ENCODE measurements at places on chromosomes 5 and 9. TPM values are rescaled to one million over a fixed set of nuclear protein-coding genes. Genes with fewer than 3 reads are reported as not detected.

DNA sequence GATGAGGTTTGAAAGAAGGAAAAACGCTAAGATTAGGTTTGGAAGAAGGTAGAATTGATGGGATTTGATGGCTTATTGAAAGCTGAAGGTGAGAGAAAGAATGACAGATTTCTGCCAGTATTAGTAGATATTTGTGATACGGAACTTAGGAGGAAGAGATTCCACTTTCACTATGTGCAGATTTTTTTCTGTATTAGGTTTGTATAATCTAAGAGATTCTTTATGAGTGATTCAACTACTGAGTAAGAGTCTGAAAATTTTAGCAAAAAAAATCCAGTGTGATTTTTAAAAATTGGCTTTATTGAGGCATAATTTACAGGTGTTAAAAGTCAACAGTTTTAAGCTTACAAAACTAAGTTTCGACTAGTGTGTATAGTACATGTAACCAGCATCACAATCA lies 54.1 kb downstream of the AP3S1 start:
- H3K27me3 ChIP-seq = no peaks in the 10 kb centered on the region
- no peak overlapping the region for H3K4me3 ChIP-seq

GRCh38 chr9:33354651-33355211 lies 47.6 kb downstream of the AQP7 start:
- H3K27me3 ChIP-seq = no peaks in the 10 kb centered on the region
- H3K27ac ChIP-seq = peak overlapping the region; percentile 0
- no peak for DNase-seq
- peaks cover 23% of the 10 kb centered on the region for H3K4me1 ChIP-seq
- no peaks in the 10 kb centered on the region for H3K36me3 ChIP-seq

GRCh38 chr9:17578911-17579793 lies at the start of gene SH3GL2:
TSS of gene SH3GL2 (plus strand) at chr9:17579066.
- H3K4me1 ChIP-seq = peaks cover 19% of the 10 kb centered on the region
- DNase-seq = peak; percentile 82
- peak within 1 kb of the TSS; percentile 83 for H3K27ac ChIP-seq
- H3K4me3 ChIP-seq = peak within 1 kb of the TSS; percentile 59
- H3K36me3 ChIP-seq = no peaks in the 10 kb centered on the region

GRCh38 chr5:159135896-159136531 lies 36.3 kb upstream of the EBF1 start:
- peaks cover 21% of the 10 kb centered on the region for H3K27me3 ChIP-seq
- no peak overlapping the region for H3K27ac ChIP-seq
- H3K4me3 ChIP-seq = no peak overlapping the region
- no peak for DNase-seq
- no peaks in the 10 kb centered on the region for H3K36me3 ChIP-seq

The ANKRD20A1 gene
- 0.93 TPM for polyA plus RNA-seq

DNA sequence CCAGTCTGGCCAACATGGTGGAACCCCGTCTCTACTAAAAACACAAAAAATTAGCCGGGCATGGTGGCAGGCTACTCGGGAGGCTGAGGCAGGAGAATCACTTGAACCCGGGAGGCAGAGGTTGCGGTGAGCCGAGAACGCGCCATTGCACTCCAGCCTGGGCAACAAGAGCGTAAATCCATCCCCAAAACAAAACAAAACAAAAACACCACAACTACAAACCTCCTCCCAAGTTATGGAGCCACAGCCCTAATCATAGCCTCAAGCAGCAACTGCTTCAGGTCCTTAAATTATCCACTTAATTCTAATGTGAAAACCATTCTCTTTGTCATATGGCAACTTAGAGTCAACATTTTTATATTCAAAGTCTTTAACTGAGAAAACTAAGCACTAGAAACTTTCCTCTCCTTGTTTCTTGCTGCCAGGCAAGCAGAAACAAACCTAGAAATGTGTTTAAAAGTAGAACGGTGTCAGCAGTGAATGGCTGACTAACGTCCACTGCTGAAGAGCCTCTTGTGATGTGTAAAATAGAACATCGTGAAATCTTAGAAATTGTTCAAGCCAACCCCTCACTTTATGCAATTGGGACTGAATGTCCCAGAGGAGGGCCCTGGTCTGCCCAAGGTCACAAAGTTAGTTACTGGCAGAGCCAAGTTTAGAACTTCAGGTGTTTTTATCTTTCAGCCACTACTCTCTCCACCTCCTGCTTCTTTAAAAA lies 5.7 kb downstream of the TMEM245 start:
- no peaks in the 10 kb centered on the region for H3K36me3 ChIP-seq
- H3K27ac ChIP-seq = peak overlapping the region; percentile 58
- DNase-seq = no peak
- H3K27me3 ChIP-seq = no peaks in the 10 kb centered on the region
- H3K4me1 ChIP-seq = peaks cover 100% of the 10 kb centered on the region

The DELE1 gene
- polyA plus RNA-seq = 39.8 TPM

The IFNE gene
- 1.8 TPM for polyA plus RNA-seq

The TLR4 gene
- polyA plus RNA-seq = 3.2 TPM

- no peaks in the 10 kb centered on the region for H3K4me1 ChIP-seq
- no peaks in the 10 kb centered on the region for H3K27me3 ChIP-seq
- H3K27ac ChIP-seq = no peak overlapping the region
- no peak overlapping the region for H3K4me3 ChIP-seq
Observed at GRCh38 chr9:8221462-8221861, 421.9 kb upstream of the DMAC1 start.

GRCh38 chr9:116286297-116286696 lies 132.7 kb downstream of the PAPPA start:
- no peak overlapping the region for H3K27ac ChIP-seq
- H3K27me3 ChIP-seq = no peaks in the 10 kb centered on the region
- peak; percentile 36 for DNase-seq
- no peak overlapping the region for H3K4me3 ChIP-seq

The MAPKAP1 gene
- 63.0 TPM for polyA plus RNA-seq

DNA sequence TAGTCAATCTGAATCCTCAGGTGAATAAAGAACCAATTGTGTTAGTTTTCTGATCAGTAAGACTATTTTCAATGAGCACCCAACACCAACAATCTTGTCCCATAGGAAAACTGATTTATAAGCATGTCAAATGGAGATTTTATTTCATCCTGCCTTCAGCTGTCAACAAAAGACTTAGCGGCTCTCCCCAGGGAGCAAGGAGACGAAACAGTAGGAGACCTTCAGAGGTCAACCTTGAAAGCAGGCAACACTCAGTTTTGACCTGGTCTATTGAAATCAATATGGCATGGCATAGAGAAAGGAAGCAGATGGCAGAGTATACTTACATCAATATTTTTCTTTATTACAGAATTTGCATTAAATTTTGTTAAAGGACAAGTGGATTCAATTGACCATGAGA lies 34.1 kb downstream of the ZNF622 start:
- no peaks in the 10 kb centered on the region for H3K36me3 ChIP-seq
- no peaks in the 10 kb centered on the region for H3K4me1 ChIP-seq
- no peak overlapping the region for H3K27ac ChIP-seq
- H3K4me3 ChIP-seq = no peak overlapping the region

- no peak for DNase-seq
- no peaks in the 10 kb centered on the region for H3K4me1 ChIP-seq
- no peak overlapping the region for H3K27ac ChIP-seq
- H3K27me3 ChIP-seq = no peaks in the 10 kb centered on the region
Observed at GRCh38 chr5:168275940-168276339, 15.5 kb upstream of the WWC1 start.

- peak; percentile 79 for DNase-seq
- H3K4me3 ChIP-seq = no peak overlapping the region
- no peaks in the 10 kb centered on the region for H3K36me3 ChIP-seq
- H3K27me3 ChIP-seq = no peaks in the 10 kb centered on the region
- peak overlapping the region; percentile 90 for H3K27ac ChIP-seq
Observed at GRCh38 chr5:173884402-173885053, 3.6 kb upstream of the CPEB4 start.

DNA sequence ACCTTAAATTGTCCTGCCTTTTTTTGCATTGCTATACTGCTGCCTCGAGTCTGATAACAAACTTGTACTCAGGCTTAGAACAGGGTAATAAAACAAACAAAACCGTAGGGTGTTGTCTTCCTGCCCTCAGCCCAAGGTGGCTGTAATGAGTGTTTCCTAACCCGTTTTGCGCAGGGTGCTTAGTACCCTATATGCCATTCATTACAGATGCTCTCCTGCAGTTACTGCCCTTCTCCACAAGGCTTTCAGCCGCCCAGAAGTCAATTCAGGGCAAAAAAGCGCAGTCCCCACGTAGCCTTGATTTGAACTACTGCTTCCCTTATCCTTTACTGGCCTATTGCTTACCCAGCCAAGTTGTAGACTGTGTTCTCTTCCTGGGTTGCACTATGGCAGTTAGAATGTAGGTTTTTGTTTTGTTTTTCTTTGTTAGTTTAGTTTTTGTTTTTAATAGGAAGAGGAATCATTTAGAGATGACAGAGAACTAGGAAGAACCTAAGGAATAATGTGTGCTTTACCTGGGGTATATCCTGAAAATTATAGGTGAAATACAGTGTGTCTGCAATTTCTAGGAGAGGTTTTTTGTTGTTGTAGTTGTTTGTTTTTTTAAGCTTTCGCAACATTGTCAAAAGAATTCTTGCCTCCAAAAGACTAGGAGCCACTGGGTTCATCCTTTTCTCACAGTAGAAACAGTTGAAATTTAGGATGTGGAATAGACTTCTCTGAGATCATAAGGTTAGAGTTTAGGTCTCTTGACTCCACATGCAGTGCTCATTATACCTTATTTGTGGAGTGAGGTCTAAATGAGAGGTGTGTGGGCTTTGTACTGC lies 1.3 kb downstream of the HMGXB3 start:
- peaks cover 33% of the 10 kb centered on the region for H3K36me3 ChIP-seq
- H3K4me3 ChIP-seq = peak overlapping the region; percentile 59
- H3K27me3 ChIP-seq = no peaks in the 10 kb centered on the region
- peaks cover 25% of the 10 kb centered on the region for H3K4me1 ChIP-seq
- peak; percentile 37 for DNase-seq

The TMEM232 gene
- polyA plus RNA-seq = 5.2 TPM

The SEMA5A gene
- polyA plus RNA-seq = 0.78 TPM

DNA sequence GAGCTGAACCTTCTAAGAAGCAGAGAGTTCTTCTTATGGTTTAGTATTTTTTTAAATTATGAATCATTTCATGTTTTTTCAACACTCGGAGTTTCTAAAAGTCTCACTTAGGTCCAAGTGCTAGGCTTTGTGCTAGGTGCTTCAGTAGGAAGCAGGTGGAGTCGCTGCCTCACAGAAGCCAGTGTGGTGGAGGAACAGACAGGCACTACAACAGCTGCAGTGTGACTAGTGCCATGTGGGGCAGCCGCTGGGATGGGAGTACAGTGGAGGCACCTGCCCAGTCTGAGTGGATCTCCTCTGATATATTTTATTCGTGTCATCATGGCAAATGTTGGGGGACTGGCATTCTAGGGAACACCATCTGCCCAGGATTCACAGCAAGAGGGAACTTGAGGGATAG lies 15.3 kb downstream of the PCDHGC5 start:
- no peak overlapping the region for H3K27ac ChIP-seq
- H3K4me1 ChIP-seq = peaks cover 22% of the 10 kb centered on the region
- H3K27me3 ChIP-seq = no peaks in the 10 kb centered on the region
- no peak for DNase-seq
- no peak overlapping the region for H3K4me3 ChIP-seq
- peaks cover 10% of the 10 kb centered on the region for H3K36me3 ChIP-seq

The STPG3 gene
- not detected for polyA plus RNA-seq

The ZNG1F gene
- polyA plus RNA-seq = 31.2 TPM

DNA sequence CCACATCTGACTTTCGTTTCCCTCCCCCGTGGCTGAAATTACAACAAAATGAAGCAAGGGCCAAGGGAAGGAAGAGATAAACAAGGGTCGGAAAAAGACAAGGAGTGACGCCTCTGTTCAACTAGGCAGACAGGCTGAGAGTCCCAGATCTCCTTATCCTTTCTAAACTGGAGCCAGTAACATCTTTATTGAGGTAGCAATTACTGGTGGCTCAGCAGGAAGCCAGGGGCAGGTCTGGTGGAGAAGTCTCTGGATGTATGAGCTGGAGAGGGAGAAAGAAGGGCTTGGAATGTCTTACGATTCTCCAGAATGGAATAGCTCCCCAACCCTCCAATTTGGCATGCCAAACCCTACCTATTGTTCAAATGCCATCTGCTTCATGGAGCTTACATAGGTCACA lies 190.8 kb upstream of the BRINP1 start:
- peaks cover 10% of the 10 kb centered on the region for H3K4me1 ChIP-seq
- no peak overlapping the region for H3K4me3 ChIP-seq
- no peaks in the 10 kb centered on the region for H3K27me3 ChIP-seq
- no peak for DNase-seq
- no peaks in the 10 kb centered on the region for H3K36me3 ChIP-seq

The CDH9 gene
- polyA plus RNA-seq = not detected

- DNase-seq = no peak
- no peaks in the 10 kb centered on the region for H3K4me1 ChIP-seq
- no peak overlapping the region for H3K27ac ChIP-seq
- H3K4me3 ChIP-seq = no peak overlapping the region
Observed at GRCh38 chr5:159536646-159537045, 206.4 kb upstream of the IL12B start.

The IGFBPL1 gene
- 0.23 TPM for polyA plus RNA-seq

All from stomach (tissue), 19 donors.